ENCODE measurements at places on chromosomes 11 and 22.

DNA sequence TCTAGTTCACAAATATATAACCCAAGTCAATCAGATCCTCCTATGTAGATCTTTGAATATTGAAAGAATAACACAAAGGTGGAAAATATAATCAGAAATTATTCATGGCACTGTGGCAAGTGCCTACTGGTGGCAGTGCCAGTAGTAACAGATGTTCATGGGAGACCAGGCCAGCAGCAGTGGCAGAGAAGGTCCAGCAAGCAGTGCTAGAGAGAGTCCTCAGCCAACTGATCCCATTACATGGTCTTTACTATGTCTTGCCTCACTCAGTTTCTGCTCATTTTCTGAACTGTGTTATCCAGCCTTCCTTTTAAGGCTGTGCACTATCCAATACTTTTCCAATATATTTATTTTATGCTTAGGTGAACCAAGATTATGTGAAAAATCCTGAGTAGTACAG, 124.9 kb downstream of the MRTFA start:
- DNase-seq, result no peak

GRCh38 chr11:76676636-76677457, 6.3 kb upstream of the LRRC32 start:
- no peak for DNase-seq

DNA sequence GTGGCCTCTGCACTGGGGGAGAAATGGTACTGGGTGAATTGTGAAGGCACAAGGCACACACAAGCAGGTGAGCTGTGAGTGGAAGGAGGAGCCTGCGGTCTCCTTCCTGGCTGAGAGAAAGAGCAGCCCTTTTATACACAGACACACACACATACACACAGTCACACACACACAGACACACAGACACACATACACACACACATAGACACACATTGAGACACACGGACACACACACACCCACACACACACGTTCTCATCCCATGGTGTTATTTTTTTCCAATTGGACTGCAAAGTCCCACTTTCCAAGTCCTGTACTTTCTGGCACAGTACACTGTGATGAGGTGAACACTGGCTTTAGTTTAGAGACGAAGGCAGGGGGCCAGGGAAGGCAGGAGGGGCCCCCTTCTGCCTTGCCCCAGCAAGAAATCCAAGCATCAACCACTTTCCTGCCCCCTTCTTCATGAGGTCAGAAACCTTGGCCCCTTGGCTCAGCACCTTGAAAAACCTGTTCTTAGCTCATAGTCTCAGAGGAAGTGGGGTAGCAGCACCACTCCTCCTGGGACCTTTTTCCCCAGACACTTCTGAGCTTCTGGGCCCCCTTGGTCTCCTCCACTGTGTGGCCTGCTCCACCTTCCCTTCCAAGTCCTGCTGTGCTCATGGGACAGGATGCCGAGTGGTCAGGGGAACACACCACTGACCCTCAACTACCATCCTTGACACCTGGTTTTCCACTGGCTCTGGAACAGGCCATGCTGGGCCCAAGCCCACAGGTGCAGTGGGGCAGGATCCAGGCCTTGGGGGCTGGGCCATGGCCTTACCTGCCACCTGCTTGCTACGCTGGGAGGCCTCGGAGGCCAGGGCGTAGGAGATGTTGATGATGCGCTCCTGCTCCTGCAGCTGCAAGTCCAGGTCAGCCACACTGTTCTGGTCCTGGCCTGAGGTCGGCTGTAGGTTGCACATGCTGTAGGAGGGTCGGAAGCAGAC, 43.8 kb downstream of the C11orf58 start:
- no peak for DNase-seq

DNA sequence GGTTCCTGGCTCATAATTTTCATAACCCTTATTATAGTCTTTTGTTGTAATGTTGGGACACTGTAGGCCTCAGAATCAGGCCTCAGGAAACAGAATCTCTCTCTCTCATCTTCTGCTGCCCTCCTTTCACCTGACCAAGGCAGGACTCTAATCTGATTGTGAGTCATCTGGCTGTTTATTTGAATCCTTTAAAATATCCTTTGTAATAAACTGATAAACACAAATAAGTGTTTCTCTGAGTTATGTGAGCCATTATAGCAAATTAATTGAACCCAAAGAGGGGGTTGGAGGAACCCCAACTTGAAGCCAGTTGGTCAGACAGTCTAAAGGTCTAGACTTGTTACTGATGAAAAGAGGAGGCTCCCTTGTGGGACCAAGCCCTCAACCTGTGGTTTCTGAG, 30.6 kb downstream of the ACER3 start:
- DNase-seq, result no peak

DNA sequence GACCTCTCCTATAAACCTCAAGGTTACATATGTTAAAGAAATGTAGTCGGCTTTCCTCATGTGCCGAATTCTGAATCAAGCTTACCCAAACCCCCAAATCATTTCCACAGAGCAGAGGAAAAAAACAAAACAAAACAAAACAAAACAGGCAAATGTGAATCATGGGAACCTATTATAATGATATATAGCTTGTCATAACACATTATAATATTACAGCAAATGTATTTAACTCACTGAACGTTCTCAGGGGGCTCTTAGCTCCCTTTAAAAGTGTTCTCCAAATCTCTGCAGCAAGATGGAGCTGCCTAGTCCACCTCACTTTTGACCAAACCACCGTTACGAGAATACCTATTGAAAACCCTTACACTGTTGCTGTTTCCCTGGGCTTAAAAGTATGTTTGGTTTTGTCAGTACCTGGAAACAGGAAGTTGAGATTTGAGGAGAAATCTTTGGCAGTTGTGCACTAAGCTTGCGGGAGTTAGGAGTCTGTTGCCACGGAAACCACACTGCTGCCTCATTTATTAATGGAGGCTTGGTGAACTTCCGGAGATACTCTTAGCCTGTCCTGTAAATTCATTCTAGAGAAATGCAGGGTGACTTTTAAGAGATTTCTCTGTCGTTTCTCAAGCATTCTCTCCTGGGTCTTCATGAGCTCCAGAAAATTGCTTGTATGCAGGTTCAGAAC, 167.0 kb upstream of the RASSF10 start:
- DNase-seq, result no peak

DNA sequence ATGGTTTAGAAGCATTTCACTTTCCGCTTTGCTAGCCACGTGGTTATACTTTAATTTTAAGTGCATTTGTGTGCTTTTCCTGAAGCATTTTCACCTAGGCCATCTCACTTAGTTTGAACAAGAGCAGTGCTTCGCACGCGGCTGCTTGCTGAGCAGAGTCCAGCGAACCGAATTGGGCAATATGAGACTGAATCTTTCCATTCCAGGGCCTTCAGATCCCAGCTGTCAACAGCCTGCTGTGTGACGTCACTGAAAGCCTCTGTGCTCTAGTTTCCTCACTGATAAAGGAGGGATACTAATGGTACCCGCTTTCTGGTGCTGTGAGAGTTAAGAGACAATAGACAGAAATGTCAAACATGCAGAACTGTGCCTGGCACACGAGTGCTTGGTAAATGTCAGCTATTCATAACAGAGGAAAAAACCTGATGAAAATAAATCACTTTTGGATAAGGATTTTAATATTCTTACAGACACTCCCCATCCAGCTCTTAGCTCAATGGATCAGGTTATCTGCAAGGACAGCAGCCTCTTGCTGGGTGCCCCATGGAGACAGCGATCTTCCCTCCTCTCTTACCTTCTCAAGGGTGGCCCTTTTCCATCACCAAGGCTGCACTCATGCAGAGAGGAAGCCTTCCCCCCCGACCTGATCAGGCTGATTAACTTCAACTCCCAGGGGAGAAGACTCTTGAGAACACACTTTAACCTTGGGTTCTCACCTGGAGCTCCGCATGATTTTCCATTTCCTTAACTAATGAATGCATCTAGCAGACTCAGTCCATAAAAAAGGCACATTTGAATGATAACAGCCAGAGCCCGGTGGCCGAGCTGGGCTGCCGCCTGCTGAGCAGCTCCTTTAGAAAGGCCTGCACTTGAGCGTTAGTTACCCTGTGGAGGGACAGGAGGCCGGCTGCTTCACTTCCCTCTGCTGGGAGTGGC, 3.5 kb upstream of the GLB1L3 start:
- DNase-seq, result no peak

DNA sequence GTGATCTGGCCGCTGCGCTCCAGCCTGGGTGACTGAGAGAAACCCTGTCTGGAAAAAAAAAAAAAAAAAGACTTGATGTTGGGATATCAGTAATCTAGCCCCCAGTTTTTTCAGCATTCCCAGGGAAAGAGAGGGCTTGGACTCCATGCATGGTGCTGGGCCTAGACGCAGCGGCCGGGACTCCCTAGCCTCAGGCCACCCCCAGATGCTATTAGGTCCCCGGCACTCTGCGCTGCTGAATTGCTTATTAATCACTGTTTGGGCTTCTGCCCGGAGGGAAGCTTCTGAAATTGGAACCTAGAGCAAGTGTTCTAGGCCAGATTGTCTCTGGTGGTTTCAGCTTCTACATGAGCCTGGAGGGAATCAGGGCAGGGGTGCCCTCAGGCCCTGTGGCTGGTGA, 39.0 kb downstream of the SLCO2B1 start:
- no peak for DNase-seq

GRCh38 chr11:44753961-44754645, 27.3 kb downstream of the TSPAN18 start:
- no peak for DNase-seq

DNA sequence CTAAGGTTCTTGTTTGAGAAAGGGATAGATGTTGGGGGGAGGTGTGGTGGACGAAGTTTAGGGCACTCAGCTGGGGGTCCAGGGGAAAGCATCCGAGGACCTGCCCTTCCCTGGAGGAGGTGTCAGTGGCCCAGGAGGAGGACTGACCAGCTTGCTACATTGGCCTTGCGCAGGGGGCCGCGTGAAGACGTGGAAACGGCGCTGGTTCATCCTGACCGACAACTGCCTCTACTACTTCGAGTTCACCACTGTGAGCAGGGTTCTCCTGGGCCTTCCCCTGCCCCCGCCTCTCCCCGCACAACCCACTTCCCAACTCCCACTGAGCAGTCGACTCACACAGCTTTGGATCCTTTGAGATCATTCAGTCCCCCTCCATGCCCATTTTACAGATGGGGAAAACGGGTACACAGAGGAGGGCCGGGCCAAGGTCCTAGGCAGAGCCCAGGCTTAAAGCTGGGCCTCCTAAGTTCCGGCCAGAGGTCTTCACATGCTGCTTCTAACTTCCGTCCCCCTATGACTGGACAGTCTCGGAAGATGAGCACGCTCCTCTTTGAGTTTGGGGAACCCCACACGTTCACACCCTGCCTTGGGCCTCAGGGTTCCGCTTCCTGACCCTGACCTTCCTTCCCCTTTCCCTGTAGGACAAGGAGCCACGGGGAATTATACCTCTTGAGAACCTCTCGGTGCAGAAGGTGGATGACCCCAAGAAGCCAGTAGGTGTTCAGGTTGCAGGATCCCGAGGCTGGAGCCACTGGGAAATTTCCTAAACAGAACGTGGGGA, 28.7 kb downstream of the CYTH4 start:
- no peak for DNase-seq

GRCh38 chr11:28017816-28018215, 90.1 kb downstream of the KIF18A start:
- no peak for DNase-seq

- no peak for DNase-seq
Measured at GRCh38 chr11:69442807-69443137, 38.7 kb upstream of the LINC01488 start.

DNA sequence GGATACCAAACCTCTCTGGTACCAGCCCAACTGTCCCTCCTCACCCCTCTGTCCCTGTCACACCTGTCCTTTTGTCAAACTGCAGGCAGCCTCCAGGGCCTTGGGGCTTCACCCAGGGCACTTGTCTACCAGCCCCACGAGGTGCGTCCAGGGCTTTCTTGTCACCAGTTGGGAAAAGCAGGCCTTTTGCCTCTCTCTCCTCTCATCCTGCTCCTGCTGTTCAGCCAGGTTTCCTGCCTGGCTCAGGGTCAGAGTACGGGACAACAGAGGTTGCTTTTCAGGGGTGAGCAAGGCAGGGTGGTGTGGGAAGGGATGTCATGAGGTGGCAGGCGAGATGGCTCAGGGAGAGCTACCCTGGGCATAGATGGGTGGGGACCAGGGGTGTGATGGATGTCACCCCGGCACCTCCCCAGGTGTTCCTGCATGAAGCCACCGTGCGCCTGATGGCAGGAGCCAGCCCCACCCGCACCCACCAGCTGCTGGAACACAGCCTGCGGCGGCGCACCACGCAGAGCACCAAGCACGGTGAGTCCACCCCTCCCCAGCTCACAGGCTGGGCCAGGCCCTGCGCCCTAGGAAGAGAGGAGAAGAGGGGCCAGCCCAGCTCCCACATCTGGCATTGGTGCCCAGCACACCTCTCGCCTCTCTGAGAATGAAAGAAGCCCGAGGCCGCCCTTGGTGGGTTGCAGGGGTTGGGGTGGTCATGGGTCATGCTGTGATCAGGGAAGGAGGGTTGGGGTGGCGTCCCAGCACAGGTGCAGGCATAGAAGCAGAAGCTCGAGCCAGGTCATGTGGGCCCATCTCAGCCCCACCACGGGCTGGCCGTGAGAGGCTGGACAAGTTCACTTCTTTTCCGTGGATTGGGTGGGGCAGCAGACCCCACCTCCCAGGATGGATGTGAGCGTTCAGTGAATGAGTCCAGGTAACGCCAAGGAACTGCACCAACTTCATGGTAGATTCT, 10.1 kb downstream of the SHISA8 start:
- DNase-seq, result no peak

DNA sequence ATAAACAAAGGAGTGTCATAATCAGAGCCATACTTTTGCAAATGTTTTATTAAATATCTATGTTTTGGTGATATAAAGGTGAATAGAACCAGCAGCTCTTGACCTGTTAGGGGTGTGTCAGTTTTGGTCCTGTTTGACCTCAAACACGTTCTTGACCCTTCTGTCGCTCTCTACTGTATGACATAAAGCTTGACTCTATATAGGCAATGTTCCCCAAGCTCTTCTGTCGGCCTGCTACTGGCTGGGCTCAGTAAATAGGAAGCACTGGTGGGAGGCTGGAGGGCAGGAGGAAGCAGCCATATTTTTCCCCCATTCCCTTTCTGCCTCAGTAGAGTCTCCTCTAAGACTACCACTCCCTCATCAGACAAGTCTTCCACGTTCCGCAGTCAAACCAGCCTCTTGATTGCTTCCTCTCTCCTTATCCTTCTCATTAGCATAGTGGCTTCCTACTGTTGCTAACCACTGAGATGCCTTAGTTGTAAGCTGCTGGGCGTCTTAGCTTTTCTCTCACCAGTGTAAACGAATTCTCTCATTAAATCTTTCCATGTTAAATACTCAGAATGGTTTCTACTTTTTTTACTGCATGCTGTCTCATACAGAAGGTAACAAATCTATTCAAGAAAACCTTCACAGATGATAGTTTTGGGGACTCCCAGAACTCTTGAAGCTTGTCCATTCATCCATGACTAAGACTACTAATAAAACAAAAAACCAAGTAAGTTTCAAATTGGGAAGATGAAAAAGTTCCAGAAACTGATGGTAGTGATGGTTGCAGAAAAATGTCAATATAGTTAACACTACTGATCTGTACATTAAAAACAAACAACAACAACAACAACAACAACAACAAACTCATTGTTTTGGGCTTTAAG, 3.3 kb downstream of the NPAT start:
- DNase-seq, result no peak
